ENCODE measurements at places on chromosomes 1 and 21.

DNA sequence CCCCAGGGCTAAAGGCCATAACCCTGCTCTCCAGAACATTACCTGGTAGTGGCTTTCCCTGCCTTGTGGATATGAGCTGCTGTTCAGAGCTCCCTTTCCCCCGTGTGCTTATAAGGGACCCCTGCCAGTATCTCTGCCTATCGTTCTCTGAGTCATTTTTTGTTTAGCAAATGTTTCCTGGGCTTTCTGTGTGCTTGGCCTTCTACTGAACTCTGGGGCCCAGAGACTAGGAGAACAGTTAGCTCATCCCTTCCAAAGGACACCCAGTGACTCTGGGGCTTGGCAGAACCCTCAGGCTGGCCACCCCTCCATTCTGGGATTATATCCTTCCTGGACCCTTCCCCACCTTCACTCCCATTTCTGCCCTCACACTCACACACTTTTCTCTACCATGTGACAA is 80.8 kb upstream of the POU3F1 start:
- DNase-seq, result no peak

DNA sequence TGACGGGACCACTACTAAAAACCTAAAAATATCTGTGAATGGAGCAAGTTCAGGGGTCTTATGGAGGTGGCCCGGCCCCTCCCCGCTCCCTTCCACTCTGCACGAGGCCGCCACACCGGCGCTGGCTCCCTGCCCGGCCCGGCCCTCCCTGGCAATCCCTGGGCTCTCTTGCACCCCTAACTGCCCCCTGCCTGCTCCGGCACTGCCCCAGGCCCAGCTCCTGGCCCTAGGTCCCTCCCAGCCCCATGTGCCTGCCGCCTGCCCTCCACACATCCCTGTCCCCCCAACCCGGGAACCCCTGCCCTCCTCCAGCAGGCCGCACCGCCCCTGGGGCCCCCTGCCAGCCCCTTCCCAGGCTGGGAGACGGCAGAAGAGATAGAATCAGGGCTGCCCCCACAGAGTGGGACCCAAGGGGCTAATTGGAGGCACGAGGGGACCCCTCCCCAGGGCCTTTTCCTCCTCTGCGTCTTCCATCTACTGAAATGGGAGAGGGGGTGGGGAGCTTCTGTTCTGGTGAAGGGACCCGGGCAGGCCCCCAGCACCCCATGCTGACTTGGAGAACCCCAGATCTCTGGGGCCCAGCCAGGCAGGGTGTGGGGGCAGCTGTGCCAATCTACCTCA is 9.3 kb upstream of the CTRC start:
- no peak for DNase-seq

DNA sequence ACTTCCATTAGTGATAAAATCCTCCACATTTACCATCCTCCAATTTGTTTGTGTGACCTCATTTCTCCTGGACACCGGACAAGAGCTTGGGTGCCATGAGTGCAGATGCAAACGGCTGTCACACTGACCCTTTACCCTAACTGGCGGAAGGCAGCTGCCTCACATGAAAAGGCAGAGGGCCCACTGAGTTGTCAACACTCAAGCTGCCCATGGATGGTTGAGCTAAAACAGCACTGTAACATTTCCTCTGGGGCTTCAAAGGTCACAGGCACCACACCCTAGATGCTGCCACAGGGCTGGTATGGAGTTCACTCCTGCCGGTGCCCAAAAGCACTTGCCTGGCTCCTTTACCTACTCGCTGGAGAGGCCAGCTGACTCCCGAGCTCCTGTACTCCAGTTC is 653.4 kb downstream of the KCNT2 start:
- DNase-seq, result no peak

- no peak for DNase-seq
Measured at GRCh38 chr1:93522721-93523120, 74.8 kb downstream of the FNBP1L start.

DNA sequence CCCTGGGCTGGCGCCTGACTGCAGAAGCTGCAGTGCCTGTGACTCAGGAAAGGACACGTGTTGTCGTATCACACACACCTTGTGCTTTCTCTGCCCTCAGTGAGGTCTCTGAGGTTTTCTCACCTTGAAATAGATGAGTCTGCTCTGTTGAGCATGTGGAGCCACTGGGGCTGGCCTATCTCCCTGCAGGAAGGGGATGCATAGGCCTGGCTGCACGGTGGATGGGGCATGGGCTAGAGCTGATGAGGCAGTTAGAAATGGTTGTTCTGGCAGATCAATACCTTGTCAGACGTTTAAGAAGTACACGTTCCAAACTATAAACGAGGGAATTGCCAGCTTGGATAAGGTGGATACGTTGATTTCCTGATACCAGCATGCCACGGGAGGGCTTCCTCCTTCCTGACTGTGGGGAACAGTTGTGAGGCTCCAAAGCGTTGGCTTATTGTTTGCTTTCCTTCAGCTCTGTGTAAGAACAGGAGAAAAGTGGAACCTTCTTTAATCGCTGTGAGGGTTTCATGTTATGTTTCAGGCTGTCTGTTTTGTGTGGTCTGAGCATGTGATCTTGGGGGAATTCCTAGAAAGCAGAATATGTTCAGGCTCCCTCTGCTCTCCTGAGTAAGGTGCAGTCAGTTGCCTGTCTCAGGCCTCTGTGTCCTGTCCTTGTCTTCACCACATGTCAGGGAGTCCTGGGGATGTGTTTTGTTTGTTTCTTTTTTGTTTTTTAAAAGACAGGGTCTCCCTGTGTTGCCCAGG is 44.8 kb downstream of the PCNT start:
- no peak for DNase-seq

GRCh38 chr1:202857136-202857610 is 31.8 kb downstream of the RABIF start:
- DNase-seq, result no peak

Data from NCI-H2081 treated with DMSO at 0.1 percent for 48 hours (cell line).